ENCODE measurements at places on chromosomes 1 and 21.

DNA sequence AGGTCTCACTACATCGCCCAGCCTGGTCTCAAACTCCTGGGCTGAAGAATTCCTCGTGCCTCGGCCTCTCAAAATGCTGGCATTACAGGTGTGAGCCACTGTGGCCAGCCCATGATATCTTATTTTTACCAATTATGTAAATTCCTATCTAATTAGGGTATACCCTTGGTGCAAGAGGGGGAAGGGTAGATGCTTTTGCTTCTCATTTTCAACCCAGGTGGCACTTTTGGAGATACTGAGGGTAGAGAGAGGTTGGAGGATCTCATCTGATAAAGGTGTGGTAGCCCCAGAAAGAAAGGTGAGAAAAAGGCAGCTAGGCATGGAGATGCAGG lies 17.4 kb downstream of the ENSA start:
- DNase-seq, result no peak

DNA sequence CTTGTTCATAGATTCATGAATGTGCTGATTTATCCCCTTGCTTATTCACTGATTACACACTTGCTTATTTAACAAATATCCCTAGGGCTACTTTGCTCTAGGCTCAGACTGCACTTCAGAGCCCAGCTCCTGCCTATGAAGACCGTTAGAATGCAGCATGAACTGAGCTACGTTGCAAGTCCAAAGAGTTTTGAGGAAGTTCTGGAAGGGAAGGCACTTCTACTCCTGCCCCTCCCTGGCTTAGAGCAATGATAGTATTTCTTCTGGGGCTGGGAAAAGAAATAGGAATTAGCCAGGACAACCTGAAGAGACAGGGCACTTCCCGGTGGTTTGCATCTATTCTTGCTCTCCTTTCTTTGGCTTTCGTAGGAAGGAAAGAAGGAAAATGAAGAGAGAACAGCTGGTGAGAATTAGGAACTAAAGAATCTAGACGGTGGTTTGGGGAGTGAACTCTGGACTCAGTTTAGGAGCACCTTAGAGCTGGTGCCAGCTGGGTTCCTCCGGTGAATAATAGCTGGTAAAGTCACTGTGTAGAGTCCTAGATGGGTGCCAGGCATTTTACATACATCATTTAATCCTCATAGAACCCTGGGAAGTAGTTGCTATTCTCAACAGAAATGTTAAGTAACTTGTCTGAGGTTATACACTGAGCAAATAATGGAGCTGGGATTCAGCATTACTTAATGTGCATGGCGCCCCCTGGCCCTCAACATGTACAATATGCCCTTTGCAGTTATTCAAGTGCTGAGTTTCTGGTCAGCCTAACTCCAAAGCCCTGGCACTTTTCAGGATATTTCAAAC lies 65.9 kb downstream of the NDUFS5 start:
- no peak for DNase-seq

- no peak for DNase-seq
These were observed 5.0 kb downstream of the CTBS start for GRCh38 chr1:84569216-84569615.

DNA sequence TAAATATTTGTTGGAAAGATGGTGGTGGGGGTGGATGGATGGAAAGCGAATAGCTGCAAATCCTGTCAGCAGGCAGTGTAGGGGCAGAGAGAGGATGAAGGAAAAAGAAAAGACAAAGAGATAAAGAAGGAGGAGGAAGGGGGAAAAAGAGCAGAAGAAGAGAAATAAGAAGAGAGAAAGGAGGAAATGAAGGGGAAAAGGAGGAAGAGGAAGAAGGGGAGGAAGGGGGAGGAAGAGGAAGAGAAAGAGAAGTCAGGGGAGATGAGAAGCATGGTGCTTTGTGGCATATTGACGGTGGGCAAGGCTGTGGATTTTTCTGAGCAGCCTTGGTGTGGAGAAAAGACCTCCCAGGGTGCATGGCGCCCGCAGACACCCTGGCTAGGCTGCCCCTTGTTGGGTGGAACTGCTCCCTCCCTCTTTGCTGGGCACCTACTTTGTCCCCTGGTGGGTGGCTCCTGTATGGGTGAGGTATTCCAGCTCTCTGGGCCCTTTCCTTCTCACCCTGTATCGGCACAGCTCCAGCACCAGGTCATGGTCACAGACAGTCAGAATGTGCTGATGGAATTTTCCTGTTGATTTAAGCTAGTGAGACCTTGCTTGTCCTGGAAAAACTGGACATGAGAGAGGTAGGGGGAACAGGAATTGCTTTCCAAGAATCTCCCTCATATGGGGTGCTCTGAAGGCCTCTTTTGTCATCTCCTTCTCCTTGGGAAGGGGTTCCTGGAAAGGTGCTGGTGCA lies 45.7 kb upstream of the TLR5 start:
- no peak for DNase-seq

DNA sequence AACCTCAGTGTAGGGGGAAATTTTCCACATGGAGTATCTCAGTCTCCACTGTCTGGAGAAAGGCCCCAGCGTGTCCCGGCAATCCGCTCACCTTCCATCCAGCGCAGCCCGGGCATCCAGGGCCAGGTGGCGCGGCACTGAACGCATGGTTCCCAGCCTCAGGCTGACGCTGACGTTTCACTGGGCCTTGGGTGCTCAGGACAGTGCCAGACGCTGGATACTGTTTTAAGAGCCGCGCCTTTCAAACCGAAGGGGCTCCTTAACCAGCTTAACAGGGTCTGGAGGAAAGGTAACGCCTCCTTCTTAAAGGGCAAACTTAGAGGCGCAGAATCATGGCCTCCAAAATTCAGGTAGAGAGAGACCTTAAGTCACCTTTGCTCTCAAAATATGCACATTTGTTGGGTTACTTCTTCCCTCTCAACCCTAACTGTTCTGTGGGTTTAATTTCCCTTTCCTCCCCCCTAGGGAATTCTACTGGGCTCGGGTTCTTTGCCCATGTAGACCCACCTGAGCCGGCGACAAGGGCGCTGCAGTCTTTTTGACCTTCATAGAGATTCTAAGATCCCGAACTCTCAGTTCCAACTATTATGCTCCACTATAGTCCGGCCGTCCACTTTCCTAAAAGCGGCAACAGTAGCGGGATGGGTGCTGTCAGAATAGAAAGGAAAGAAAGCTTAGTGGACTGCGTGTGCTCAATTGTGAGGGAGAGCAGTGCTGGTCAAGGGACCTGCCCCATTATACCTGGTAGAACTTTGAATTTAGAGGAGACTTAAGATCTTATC lies 3.5 kb upstream of the LHX9 start:
- DNase-seq, result no peak

DNA sequence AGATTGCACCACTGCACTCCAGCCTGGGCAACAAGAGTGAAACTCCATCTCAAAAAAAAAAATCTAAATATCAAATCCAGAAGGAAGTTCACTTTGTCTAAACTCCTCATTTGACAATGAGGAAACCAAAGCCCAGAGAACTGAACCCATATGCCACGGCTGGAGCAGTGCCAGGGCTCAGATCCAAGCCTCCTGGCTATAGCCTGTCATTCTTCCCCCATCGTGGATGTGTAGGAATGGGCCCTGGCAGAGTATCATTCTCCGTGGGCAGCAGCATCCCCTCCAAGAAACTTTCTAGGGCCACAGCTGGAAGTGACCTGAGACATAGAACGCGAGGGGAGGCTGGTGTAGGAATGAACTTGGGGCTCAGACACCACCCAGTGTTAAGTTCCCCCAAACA lies 47.2 kb downstream of the CAPN9 start:
- DNase-seq, result peak; percentile 61
